ENCODE measurements at places on chromosomes 16 and 17.

DNA sequence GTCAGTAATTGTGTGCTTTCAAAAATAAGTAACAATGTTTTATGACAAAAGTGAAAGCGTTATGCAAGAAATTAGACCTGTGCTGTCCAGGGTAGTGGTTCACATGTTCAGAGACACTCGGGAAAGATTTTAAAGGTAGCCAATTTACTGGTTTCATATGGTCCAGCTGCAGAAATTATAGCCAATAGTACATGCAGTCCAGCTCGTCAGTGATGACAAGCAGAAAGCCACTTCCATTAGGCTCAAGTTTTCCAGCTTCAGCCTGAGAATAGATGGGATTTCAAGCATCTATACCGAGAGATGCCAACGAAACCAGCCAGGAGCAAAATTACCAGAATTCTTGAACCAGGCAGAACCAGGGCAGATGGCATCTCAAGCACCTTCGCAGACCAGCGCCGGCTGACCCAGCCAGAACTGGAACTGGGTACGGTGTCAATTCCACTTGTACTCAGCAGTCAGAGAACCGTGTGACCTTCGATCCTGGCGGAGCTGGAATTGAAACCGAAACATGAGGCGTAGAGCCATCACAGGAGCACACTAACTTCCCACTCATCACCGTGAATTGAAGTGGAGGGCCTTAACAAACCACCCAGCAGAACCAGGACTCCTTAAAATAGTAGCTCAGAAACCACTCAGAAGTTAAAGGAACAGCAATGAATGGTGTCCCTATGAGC lies 207.9 kb upstream of the HSBP1 start:
- DNase-seq, result no peak

DNA sequence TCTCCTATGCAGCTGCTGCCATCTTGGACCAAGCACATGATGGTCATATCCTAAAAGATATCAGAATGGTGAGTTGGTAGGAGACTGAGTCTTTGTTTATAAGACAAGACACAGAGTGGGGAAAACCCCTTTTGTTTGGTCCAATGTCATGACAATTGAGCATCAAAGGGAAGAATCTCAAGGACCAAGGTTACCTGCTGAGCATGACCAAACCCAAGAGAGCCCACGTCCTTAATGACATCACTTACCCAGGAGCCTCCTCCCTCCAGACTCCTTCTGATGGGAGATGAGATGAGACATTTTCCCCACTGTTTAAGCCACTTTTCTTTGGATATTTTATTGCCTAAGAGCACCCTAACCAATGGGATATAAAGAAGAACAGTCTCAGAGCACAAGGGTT lies 478.1 kb downstream of the NPIPA7 start:
- no peak for DNase-seq

- DNase-seq, result no peak
Measured at GRCh38 chr17:21191698-21192097, 22.3 kb downstream of the TMEM11 start.

- DNase-seq, result no peak
Measured at GRCh38 chr16:20812510-20812909, 6.2 kb downstream of the REXO5 start.

GRCh38 chr17:81359218-81359617 lies 36.0 kb upstream of the BAHCC1 start:
- DNase-seq, result no peak

DNA sequence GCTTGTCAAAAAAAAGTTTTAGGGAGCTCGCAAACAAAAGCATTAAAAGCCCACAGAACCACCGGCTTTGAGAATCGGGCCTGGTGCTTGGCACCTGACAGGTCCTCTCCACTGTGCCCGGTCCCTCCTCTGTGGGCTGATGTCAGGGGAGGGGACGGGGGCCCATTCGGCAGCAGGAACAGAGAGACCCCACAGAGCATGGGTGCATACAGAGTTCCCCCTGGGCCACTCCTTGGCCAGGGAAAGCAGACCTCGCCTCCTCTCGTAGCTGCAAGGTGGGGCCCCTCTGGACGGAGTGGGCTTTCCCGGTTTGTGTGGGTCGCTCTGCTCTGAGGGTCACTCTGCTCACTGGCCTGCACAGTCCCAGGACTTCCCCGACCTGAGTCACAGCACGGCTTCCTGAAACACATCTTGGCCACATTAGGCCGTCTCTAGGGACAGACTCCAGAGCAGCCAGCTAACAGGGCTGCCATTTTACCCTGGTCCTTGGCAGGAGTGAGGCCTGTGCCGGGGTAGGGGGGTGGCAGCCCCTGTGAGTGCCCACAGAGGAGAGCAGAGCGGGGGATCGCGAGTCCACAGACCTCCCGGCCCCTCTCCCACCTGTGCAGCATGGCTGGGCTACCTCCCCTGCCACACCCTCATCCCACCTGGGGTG lies 11.1 kb downstream of the CBFA2T3 start:
- no peak for DNase-seq

- DNase-seq, result no peak
Measured at GRCh38 chr17:395974-396373, 43.4 kb upstream of the RPH3AL start.

DNA sequence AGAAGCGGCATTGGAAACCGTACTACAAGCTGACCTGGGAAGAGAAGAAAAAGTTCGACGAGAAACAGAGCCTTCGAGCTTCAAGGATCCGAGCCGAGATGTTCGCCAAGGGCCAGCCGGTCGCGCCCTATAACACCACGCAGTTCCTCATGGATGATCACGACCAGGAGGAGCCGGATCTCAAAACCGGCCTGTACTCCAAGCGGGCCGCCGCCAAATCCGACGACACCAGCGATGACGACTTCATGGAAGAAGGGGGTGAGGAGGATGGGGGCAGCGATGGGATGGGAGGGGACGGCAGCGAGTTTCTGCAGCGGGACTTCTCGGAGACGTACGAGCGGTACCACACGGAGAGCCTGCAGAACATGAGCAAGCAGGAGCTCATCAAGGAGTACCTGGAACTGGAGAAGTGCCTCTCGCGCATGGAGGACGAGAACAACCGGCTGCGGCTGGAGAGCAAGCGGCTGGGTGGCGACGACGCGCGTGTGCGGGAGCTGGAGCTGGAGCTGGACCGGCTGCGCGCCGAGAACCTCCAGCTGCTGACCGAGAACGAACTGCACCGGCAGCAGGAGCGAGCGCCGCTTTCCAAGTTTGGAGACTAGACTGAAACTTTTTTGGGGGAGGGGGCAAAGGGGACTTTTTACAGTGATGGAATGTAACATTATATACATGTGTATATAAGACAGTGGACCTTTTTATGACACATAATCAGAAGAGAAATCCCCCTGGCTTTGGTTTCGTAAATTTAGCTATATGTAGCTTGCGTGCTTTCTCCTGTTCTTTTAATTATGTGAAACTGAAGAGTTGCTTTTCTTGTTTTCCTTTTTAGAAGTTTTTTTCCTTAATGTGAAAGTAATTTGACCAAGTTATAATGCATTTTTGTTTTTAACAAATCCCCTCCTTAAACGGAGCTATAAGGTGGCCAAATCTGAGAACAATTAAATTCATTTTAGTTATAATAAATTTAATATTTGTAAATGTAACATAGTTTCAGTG lies 1.7 kb downstream of the HEXIM1 start:
- DNase-seq, result no peak

GRCh38 chr17:20089756-20090547 lies 80.8 kb downstream of the SPECC1 start:
- no peak for DNase-seq

DNA sequence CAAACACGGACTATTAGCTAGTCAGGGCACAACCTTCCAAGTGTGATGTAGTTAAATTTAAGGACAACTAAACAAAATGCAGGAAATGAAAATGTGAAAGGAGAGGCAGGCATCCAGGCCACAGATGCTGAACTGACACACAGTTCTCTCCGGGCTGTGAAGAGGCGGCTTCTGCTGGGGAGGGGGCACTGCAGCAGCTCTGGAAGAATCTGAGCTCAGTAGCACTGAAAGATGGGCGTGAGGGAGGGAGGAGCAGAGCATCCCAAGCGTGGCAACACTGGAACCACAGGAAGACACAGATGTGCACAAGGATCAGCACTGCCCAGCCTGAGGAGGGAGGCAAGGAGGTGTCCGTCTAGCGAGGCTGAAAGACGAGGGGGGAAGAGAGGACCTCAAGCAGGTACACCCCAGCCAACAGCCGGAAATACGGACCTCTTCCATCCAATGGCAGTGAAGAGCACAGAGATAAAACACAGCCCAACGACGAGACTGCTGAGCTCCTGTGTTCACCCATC lies 11.4 kb downstream of the MBTPS1 start:
- DNase-seq, result no peak

- DNase-seq, result no peak
Measured at GRCh38 chr17:30132615-30133014, 16.0 kb downstream of the NSRP1 start.

GRCh38 chr16:73298562-73298961 lies 250.6 kb upstream of the ZFHX3 start:
- DNase-seq, result no peak

- DNase-seq, result no peak
Measured at GRCh38 chr16:3089717-3090592, 9.1 kb downstream of the ZSCAN10 start.

DNA sequence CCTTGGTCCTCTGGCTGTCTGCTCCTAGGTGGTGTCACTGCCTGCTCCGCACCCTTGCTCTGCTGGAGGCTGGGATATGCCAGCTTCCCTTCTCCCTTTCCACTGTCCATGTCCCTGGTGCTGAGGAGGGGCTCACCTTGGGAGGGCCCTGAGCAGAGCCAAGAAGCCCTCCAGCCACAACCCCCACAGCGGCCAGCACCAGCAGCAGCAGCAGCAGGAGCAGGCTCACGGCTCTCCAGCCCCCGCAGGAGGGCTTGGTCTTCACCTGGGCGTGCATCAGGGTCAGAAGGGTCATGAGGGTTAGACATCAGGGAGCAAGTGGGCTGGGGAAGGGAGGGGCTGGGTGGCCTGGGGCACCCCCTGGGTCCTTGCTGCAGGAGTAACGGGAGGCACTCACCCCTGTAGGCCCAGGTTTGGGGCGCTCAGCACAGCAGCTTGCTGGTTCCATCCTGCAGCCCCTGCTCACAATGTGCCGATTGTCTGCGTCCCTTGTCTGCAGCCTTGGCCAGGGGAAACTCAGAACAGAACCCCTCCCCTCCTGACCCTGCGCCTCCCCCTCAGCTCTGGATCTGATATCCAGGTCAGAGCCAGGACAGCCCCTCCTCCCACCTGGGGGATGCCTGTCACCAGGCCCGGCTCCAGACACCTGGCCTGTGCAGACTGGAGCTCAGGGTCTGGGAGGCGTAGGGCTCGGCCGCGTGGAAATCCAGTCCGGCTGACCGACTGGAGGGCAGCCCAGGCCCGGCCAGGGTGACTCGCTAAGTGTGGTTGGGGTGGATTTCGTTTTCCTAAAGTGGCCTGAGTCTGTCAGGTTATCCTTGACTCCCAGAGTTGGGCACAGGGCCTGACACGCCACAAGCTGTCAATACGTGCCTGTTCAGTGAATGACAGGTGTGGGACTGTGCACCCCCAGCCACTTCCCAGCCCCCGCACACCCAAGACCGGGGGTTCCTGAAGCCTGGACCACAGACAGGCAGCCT lies at the start of gene BRICD5:
Gene BRICD5 (minus strand): TSS at position 478 of the 980 bp plus-strand sequence. CDS start 30 bp downstream, at position 448.
- no peak for DNase-seq

- DNase-seq, result no peak
Measured at GRCh38 chr17:82687375-82687861, 11.1 kb downstream of the RAB40B start.

GRCh38 chr17:30570596-30571265 lies 93.5 kb downstream of the GOSR1 start:
- DNase-seq, result no peak

DNA sequence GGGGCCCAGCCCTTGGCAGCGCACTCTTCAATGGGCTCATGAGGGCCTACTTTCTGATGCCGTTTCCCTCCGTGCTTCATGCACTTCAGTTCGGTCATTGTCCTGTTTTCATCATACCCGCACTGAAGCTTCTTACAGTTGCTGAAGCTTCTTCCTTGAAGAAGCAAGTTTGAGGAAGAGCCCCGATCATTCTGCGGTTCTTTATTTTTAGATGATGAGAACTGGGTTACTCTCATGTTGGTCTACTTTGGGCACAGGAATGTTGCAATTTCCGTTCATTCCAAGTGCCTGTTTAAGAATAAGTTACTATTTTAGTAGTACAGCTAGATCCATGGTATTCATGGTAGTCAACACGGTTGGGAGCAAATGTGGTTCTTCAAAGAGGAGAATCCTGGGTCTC lies 587.7 kb upstream of the HSBP1 start:
- no peak for DNase-seq

DNA sequence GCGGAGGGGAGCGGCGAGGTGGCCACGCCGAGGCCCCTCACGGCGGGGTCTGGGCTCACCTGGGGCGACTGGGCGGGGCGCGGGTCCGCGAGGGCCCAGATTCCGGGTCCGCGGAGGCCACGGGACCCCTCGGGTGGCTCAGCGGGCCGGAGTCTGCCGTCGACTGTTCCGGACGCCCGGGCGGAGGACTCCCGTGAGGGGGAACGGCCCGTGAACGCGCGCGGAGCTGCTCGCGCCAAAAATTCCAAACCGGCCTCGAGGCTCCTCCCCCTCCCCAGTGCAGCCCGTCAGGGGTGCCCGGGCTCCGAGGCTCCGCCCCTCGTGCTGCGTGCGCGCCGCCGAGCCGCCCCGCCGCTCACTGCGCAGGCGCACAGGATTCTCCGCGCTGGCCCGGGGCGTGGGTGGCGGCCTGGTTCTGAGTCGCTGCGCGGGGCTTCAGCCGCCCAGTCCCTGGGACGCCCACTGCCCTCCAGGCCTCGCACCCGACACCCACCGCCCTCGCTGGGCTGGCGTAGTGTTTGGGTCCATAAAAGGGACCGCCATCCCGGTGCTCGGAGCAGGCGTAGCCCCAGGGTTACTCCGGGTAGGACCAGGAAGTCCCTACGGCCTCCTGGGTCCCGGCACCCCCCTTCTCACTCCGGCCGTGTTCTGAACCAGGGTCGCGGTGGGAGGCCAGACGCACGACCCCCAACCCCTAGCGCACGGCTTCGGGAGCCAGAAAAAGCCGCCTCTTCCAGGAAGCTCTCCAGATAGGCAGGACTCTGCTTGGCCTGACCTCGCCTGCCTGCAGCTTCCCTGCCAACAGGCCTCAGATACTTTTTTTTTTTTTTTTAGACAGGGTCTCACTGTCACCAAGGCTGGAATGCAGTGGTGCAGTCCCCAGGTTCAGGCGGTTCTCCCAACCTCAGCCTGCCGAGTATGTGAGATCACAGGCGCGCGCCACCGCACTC lies at the start of gene PKMYT1:
Gene PKMYT1 (minus strand): TSS at position 220 of the 950 bp plus-strand sequence. CDS start 789 bp downstream, outside the sequence.
- peak; percentile 53 for DNase-seq

DNA sequence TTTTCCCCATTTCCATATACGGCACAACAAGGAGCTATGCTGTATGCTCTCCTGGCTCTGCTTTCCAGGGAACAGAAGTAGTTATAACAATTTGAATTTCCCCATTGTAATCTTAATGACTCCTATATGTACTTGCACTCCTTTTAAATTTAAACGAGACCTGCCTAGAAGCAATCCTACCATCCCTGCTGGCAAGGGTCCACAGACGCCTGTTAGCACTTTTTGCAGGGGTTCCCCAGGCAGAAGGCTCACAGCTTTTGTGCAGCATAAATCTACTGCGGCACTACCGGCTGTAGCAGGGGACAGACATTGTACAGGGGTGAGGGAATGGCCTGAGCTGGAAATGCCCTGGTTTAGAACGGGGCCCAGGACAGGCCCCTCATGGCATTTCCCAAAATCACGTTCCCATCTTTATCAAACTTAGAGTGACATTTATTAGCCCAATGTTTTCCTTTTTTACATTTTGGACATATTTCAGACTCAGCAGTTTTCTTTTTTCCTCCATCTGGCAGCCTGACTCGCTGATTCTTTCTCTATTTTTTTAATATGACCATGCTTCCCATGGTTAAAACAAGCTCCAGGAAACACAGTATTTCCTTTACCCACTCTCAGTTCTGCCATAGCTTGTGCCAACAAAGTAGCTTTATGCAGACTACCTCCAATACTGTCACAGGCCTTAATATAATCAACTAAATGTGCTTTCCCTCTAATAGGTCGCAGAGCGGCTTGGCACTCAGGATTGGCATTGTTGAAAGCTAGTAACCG lies 35.4 kb upstream of the USP22 start:
- no peak for DNase-seq
